ENCODE measurements at places on chromosomes 7 and 10.

- DNase-seq: peak; percentile 33
Observed at GRCh38 chr7:66500087-66500486, 128.6 kb upstream of the KCTD7 start.

GRCh38 chr10:30007406-30007805, 52.0 kb downstream of the JCAD start:
- DNase-seq: no peak

- peak; percentile 24 for DNase-seq
Observed at GRCh38 chr10:58511765-58512490, 744 bp upstream of the BICC1 start.

DNA sequence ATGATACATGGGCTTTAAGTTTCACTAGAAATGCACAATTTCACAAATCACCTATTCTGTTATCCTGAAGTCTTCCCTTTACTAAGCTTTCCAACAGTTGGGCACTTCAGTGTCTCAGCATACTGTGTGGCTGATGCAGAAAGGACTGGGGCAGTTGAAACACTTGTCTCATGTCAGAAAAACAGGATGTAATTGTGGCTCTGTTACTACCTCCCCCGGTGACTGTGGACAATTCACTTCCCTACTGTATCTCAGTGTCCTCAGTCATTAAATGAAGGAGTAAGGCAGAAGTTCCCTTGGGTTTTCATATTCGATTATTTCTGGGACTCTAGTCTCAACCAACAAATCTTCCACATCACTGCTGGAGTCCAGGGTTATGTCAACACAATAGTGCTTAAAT, 17.9 kb downstream of the ANKRD22 start:
- DNase-seq: no peak

- DNase-seq: peak; percentile 41
Observed at GRCh38 chr10:17801507-17801906, 7.6 kb upstream of the MRC1 start.

- DNase-seq: no peak
Observed at GRCh38 chr10:76763376-76763775, 874.2 kb downstream of the KCNMA1 start.

DNA sequence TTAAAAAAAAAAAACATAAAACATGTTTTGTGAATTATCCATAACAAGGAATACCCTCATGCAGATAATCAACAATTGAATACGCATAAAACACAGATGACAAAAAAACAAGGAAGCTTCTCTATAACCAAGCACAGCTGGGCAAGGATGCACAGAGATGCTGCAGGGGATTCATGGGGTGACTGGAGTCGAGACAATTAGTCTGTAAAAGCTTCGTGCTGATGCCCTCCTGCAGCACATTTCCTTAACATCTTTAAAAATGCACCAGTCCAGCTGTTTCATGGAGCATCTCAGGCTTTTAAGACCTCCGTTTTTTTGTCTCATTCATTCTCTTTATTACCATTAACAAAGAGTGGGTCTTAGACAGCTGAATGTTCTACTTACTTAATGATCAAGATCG, 794.0 kb upstream of the C7orf33 start:
- no peak for DNase-seq

- DNase-seq: no peak
Observed at GRCh38 chr10:52653263-52653909, 119.2 kb downstream of the MBL2 start.

- no peak for DNase-seq
Observed at GRCh38 chr7:132112106-132112505, 464.2 kb downstream of the PLXNA4 start.

DNA sequence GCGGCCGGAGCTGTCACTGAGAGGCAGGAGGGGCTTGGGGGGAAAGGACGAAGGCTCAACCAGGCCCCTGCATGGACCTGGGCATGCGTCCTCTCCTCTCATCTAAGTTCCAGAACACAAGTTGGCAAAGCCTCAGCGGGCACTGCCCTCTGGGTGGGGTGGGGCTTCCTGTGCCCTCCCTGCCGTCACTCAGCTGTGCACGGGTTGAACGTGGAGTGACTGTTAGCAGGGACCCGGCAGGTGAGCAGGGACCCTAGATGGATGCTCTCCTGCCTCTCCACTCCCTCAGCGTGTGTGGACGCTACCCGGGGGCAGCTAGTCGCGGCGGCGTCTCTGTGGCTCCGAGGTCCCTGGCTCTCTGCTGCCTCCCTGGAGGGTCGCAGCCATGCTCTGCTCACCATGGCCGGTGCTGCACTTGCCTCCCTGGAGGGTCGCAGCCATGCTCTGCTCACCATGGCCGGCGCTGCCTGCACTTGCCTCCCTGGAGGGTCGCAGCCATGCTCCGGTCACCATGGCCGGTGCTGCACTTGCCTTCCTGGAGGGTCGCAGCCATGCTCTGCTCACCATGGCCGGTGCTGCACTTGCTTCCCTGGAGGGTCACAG, 36.4 kb upstream of the TTYH3 start:
- no peak for DNase-seq

DNA sequence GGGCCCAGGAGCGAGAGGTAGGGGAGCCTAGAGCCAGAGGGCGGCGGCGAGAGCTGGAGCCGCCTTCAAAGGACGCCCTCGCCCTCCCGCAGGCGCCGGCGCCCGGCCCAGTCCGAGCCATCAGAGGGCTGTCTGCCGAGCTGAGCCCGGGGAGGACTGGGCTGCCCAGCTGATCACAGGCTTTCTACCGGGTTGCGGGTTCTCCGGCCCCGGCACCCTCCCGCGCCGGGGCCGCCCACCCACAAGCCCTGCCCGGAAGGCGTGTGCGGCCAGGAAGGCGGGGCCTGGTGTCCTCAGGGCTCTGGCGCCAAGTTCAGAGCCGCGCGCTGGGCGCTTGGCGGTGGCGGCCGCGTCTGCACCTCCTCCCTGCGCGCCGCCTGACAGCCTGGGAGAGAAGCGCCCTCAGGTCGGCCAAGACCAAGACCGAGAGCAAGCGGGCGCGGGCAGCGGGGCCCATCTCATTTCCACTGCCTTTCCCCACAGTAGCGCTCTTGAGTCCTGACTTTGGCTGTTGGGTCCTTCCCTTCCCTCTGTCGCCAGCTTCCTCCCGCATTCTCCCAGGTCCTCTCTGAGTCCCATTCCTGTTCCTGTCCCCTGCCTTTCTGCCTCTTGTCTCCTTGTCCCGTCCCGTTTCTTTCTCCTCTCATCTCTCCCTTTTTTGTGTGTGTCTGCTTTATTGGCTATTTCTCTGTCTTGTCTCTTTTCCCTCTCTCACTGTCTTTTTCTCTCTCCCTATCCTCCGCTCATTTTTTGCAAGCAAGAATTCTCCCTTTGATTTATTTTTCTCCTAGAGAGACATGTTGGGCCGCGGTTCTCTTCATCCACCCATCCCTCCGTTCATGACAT, 60.6 kb upstream of the MSMB start:
- peak; percentile 86 for DNase-seq

- peak; percentile 79 for DNase-seq
Observed at GRCh38 chr7:94374721-94375566, 19.8 kb upstream of the COL1A2 start.

GRCh38 chr10:49173853-49174252, 14.3 kb downstream of the TMEM273 start:
- DNase-seq: no peak

DNA sequence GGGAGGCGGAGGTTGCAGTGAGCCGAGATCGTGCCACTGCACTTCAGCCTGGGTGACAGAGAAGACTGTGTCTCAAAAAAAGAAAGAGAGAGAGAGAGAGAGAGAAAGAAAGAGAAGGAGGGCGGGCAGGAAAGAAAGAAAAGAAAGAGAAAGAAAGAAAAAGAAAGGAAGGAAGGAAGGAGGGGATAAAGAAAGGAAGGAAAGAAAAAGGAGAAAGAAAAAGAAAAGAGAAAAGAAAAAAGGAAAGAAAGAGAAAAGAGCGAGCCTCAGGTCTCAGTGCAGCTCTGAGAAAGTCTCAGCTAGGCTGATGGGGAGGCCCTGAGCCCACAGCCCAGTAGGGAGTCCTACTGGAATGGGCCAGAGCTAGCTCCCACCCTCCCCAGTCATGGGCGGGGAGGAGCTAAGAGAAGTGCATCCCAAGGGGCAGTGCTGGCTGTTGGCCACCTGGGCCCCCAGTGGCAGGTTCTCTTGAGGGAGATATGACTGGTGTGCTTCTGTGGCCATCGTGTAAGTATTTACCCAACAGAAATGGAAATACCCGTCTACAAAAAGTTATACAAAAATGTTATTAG, 69.3 kb downstream of the ABRAXAS2 start:
- DNase-seq: peak; percentile 41

DNA sequence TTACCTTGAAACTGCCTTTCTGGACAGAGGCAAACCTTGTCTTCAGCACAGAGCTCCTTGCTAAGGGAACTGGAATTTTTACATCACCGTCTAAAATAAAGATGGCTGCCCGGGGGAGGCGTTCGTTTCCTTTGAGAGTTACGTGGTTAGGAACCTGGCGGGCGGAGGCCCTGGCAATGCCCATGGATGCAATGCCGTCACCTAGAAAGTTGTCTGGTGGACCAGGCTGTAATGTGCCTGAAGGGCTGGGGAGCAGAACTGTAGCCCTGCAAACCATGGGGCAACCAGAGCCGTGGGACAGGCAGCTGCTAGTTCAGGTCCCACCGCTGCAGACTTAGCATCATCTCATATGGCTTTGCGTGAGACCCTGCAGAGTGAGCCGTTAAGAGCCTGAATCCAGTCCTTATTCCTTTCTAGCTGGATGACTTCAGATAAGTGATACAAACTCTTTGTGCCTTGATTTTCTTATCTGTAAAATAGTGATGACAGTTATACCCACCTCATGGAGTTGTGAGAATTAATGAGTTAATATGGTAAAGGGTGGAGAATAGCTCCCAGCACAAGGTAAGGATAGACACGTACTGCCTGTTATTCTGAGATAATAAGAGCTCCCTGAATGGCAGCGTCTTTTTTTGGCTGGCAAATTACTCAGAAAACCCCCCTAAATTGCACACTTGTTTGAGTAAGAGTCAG, 219.7 kb downstream of the EMX2 start:
- no peak for DNase-seq

- DNase-seq: peak; percentile 29
Observed at GRCh38 chr7:92279396-92280031, 33.7 kb downstream of the ANKIB1 start.
